Activated CD4-positive, alpha-beta T cell treated with anti-CD3 and anti-CD28 coated beads, Interleukin-2, amount 50 U/mL, for 24 hours (primary cell): ENCODE measurements at places on chromosomes 3 and 15.

- no peak for DNase-seq
These were observed 36.4 kb downstream of the SSUH2 start for GRCh38 chr3:8608041-8608790.

- no peak for DNase-seq
These were observed 134.3 kb downstream of the GADL1 start for GRCh38 chr3:30760040-30760695.

DNA sequence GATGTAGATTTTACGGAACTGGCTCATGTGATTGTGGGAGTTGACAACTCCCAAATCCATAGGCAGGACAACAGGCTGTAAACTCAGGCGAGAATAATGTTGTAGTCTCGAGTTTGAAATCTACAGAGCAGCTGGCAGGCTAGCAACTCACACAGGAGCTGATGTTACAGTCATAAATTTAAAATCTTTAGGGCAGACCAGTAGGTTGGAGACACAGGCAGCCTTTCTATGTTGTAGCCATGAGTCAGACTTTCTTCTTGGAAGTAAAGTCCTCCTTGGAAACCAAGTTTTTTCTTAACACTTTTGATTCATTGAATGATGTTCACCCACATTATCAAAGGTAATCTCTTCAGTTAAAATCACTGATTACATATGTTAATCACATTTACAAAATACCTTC is 89.1 kb upstream of the ALCAM start:
- DNase-seq = no peak

DNA sequence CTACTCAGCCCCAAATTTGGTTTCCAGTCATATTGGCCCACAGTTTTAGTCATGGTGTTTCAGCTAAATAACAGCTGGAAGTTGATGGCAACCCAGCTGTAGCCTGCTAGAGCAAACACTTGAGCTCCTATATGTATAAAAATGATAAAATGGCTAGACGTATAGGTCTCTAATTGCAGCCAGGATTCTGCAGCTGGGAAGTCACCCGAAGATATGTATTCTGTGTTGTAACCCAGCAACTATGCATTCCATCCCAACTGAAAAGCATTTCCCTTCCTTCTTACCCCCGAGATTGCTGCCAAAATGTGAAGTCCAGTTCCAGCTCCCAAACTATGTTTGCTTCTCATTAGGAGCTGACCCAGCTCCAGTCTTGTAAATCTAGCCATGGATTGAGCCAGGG is 408.4 kb downstream of the AGBL1 start:
- DNase-seq = no peak

DNA sequence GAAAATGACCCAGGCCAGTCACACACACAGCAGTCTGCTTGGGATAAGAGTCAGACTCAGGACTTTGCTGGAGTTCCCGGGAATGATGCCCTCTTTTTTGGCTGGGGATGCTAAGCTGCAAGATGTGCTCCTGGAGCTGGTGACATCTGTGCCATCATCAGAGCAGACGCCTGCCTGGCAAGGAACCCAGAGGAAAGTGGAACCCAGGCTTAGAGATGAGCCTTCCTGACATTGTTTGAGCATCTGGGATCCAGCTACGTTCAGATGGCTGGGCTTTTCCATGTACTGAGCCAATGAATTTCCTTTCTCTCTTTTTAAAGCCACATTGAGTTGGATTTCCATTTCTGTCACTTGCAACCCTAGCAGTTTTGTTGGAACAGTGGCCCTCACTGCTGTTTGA is 53.3 kb downstream of the EBLN2 start:
- DNase-seq = no peak

DNA sequence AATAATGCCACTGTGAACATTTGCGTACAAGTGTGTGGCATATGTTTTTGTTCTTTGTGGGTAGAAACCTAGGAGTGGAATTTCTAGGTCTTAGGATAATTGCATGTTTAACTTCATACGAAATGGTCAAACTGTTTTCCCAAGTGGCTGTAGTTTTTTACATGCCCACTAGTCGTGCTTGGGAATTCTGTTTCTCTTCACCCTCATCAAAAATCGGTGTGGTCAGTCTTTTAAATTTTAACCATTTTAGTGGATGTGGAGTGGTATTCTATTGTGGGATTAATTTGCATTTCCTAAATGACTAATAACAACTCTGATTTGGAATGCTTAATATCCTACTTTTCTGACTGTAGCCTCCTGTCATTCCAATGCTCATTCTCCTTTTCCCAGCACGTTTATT is 27.6 kb downstream of the ZFAND6 start:
- no peak for DNase-seq

DNA sequence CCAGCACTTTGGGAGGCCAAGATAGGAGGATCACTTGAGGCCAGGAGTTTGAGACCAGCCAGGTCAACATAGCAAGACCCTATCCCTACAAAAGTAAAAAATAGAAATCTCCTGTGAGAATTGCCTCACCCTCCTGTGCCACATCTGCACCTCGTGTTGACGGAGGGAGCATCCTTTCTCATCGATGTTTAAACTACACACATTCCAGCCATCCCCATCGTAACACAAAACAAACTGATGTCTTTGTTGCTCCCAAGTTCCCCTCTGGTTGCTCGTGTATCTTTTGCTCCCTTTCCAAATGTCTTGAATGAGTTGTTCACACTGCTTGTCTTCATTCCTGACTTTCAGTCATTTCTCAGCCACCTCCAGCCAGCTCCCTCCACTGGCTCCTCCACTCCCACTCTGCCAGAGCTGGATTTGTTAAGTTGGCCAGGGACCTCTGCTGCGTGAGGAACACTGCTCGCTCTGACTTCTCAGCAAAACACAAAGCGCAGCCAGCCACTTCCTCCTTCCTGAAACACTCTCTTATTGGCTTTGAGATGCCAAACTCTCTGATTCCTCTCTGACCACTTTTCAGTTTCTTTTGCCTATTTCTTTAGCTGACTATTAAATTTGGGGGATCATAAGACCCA is 53.6 kb upstream of the ATP13A3 start:
- no peak for DNase-seq

- no peak for DNase-seq
These were observed 20.0 kb downstream of the CYFIP1 start for GRCh38 chr15:22960126-22960525.

GRCh38 chr3:172332256-172333041 is 115.8 kb downstream of the GHSR start:
- peak; percentile 14 for DNase-seq

DNA sequence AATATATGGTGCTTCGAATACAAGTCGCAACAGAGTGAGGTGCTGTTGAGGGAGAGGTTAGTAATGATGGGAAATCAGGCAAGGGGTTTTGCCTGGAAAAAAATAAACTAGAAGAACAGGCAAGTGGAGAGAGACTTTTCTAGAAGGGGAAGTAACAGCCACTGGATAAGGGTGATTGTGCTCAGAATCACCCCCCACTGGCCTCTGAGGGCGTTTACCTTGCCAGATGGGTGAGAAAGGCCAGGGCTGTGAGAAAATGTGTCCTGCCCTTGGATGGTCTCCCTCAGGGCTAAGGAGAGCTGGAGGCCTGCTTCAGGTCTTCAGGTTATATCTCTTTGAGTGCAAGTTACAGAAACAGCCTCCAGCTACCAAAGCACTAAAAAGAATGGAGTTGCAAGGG is 151.8 kb downstream of the MEX3B start:
- no peak for DNase-seq

- DNase-seq = no peak
These were observed 21.9 kb upstream of the PLSCR2 start for GRCh38 chr3:146491303-146491702.

DNA sequence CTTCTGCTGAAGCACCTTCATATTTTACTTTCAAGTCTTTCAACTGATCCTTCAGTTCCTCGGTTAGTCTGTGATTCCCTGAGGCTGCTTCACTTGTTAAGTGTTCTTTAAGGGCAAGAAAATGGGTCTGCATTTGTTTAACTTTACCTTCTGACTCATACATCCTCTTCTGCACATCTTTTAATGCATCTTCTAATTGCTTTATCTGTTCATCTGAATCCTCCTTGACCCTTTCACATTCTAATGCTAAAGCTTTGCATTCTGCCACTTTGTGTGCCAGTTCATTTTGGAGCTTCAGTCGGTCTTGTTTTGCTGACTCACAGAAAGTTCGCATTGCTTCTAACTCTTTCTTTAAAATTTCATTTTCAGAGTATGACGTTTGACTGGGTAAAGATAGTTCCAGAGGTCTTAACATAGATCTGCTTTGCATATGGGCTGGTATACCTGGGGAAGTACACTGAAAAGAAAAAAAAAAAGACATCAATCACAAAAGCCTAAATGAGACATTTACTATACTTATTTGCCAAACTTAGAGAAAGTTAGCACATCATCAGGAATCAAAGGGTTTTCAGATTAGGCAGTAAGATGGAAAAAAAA is 94.3 kb downstream of the UACA start:
- no peak for DNase-seq

DNA sequence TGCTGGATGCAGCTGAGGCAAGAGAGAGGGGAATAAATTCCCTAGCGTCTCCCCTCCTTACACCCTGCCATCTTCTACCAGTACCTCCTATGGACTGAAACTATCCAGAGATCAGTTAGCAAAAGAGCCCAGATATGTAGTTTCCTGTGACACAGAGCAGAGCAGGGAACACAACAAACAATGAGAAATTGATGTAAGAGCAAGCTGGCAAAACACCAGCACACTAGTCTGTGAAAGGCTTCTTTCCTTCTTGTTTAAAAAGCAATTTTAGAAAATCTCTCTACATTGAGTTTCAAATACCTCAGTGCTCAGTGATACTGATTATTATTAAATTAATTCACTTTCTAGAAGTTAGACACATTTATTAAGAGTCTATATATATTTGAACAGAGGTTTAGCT is 215.6 kb upstream of the AZI2 start:
- DNase-seq = no peak

DNA sequence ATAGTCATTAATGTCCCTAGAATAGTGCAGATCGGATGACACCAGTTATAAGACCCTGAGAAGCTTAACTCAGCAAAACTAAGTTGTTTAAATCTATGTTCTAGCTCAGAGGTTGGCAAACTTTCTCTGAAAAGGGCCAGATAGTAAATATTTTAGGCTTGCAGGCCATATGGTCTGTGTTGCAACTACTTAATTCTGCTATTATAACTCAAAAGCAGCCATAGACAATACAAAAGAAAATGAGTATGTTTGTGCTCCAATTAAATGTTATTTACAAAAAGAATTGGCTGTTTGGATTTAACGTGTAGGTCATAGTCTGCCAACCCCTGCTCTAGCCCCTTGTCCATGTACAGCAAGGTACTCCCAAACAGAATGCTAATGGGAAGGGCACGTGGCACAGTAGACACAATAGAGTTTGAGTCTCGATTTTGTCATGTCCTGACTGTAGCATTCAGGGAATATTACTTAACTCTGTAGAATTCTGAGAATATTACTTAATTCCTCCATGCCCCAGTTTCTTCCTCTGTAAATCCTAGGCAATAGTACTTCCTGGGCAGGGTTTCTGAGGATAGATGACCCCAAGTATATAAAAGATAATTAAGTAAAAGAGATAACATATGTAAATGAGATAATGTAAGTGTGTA is 70.5 kb upstream of the ATP2C1 start:
- no peak for DNase-seq

DNA sequence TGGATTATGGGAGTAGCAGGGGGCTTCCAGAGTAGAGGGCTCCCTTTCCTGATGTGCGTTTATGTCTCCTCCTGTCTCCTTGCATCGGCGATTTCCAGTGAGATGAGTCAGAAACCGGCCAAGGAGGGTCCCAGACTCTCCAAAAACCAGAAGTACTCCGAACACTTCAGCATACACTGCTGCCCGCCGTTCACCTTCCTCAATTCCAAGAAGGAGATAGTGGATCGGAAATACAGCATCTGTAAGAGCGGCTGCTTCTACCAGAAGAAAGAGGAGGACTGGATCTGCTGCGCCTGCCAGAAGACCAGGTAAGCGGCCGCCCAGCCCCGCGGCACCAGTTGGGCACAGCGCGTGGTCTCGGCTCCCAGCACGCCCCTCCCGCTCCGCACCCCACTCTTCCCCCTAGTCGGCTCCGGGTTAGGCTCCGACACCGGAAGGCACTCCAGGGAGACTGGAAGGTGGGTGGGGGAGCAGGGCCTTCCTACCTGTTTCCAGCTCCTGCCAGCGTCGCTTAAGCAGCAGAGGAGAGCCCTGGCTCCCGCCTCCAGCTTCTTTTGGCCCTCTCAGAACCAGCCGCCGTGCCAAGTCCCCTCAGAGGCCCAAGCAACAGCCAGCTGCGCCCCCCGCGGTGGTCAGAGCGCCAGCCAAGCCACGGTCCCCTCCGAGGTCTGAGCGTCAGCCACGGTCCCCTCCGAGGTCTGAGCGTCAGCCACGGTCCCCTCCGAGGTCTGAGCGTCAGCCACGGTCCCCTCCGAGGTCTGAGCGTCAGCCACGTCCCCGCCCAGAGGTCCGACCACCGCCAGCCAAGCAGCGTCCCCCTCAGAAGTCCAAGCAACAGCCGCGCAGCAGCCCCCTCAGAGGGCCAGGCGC is 34.7 kb downstream of the MOBP start:
- DNase-seq = no peak

- DNase-seq = no peak
These were observed 299.9 kb upstream of the MME start for GRCh38 chr3:154780263-154780662.

- DNase-seq = no peak
These were observed 165.6 kb upstream of the CCDC54 start for GRCh38 chr3:107211608-107212007.

GRCh38 chr3:99006686-99007085 is 105.2 kb upstream of the DCBLD2 start:
- DNase-seq = no peak

- no peak for DNase-seq
These were observed 383.9 kb upstream of the DPH6 start for GRCh38 chr15:35929740-35930444.

DNA sequence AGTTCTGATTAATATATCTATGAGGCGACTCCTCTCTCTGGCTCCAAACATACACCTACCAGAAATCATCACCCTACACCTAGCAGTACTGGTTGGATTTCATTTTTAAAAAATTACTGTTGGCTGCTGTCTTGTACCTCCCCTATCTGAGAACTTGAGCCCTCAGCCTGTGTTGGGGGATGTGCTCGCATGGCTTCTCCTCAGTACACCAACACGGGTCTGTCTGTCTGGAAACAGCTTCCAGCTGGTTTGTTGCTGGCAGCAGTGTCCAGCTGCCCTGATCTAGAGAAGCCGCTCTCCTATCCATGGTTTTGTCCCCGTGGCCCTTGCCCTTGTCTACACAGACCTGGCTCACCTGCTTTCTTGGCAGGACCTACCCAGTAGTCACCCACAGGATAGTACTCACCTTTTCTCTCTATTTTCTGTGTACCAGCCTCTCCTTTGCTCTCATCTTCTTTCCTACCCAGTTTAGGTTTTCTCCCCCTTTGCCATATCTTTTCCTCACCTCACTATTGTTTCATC is 43.2 kb upstream of the NEDD4 start:
- no peak for DNase-seq

- no peak for DNase-seq
These were observed 245.7 kb upstream of the TPRG1 start for GRCh38 chr3:188926111-188926510.

- DNase-seq = no peak
These were observed 60.8 kb upstream of the ARHGEF3 start for GRCh38 chr3:56862352-56863062.

DNA sequence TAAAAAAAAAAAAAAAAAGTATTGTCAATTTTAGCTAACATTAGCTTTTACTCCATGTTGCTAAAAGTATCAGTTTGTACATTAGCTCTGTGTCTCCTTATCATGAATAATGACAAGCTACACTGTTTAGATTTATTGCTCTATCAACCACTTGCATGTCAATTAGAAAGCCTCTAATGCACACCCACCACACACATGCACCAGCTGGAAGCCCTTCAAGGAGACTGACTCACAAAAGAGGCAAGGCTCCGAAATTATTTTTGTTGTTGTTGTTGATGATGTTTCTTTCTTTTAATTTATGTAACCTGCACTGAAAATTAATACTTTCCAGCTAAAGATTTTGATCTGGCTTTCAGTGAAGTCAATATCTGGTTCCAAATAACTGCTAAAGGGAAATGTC is 71.5 kb downstream of the ETFA start:
- no peak for DNase-seq
